ENCODE measurements at places on chromosomes 7 and 10.

GRCh38 chr7:44163591-44163990 lies 22.5 kb upstream of the MYL7 start:
- peak; percentile 80 for DNase-seq

DNA sequence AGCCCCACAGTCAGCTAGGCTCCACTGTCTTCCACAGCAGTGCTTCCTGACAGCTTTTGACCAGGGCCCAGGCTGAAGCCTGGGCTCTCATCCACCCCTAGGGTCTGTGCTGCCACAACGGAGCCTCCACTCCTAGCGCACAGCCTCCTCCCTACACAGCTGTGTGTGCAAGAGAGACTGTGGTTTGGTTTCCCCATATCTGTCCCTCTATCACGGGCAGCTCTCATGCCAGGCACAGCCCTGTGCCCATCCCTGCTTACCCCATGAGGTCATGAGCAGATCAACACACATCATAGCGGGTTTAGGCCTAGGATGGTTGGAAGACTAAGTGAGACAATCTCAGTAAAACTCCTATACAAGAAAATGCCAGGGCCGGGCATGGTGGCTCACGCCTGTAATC lies 61.7 kb upstream of the PLXNA4 start:
- no peak for DNase-seq

- DNase-seq = no peak
Measured at GRCh38 chr7:117908031-117908795, 35.0 kb upstream of the CTTNBP2 start.

GRCh38 chr10:122012731-122013130 lies 23.8 kb downstream of the TACC2 start:
- DNase-seq = no peak

DNA sequence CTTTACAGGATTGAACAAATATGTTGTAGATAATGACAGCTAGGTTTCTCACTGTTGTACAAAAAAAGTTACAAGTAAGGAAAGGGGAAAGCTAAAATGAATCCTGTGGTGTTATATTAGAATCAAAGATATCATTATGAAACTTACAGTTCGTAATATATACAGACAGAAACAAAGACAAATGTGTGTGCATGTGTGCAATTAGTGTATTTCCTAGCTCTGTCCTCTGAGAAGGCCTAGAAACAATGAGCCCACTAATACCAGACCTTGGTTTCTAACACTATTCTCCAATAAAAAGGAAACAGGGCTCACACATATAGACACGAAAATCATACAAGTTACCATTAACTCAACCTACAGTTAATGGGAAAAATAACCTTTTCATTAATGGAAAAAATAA lies 8.0 kb downstream of the KDM7A start:
- DNase-seq = no peak

- DNase-seq = peak; percentile 95
Measured at GRCh38 chr10:31075434-31075833, 43.8 kb upstream of the ZNF438 start.

DNA sequence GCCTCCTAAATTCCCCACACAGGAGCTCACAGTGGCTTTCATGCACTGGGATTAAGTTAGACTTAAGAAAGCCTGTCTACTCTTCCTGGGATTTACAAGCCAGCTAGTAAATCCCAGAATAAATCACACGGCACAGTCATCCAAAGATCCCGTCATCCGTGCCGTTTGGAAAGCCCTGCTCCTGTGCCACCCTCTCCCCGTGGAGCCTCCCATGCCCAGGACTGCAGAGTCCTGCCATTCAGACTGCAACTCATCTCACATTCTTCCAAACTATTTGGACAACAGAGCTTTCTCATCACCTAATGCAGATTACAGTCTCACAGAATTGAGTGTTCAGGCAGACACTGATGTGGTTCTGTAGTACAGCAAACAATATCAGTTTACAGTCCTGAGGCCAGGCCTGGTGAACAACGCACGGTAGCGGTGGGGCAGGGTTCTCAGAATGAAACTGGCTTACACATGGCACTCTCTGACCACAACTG lies 166.5 kb downstream of the EGFR start:
- peak; percentile 48 for DNase-seq

GRCh38 chr7:42014625-42015618 lies 222.1 kb downstream of the GLI3 start:
- DNase-seq = peak; percentile 74

GRCh38 chr7:134710854-134711624 lies 64.4 kb downstream of the BPGM start:
- DNase-seq = no peak

- no peak for DNase-seq
Measured at GRCh38 chr10:50501924-50502452, 121.8 kb downstream of the SGMS1 start.

- DNase-seq = no peak
Measured at GRCh38 chr7:158382363-158383254, 205.0 kb downstream of the PTPRN2 start.

GRCh38 chr7:2651336-2651735 lies 19.6 kb downstream of the TTYH3 start:
- DNase-seq = no peak

DNA sequence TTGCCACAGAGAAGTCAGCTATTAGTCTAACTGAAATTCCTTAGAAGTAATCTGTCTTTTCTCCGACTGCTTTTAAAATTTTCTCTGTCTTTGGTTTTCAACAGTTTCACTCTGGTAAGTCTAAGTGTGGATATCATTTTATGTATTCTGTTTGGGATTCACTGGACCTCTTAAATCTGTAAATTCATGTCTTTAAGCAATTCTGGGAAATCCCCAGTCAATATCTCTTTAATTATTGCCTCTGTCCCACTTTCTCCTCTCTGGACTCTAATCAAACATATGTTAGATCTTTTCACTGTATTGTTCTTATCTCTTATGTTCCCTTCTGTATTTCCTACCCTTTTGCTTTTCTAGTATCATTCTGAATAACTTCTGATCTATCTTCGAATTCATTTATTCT lies 29.9 kb downstream of the CFAP43 start:
- DNase-seq = no peak

DNA sequence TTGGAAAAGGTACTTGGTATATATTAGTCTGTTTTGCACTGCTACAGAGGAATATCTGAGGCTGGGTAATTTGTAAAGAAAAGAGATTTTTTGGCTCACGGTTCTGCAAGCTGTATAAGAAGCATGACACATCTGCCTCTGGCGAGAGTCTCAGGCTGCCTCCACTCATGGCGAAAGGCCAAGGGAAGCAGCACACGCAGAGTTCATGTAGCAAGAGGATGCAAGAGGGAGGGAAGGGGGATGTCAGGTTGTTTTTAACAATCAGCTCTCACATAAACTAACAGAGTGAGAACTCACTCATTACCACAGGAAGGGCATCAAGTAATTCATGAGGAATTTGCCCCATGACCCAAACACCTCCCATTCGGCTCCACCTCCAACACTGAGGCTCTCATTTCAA lies 484.8 kb upstream of the DPP6 start:
- DNase-seq = no peak

GRCh38 chr10:33117816-33118215 lies 159.8 kb upstream of the ITGB1 start:
- DNase-seq = no peak

DNA sequence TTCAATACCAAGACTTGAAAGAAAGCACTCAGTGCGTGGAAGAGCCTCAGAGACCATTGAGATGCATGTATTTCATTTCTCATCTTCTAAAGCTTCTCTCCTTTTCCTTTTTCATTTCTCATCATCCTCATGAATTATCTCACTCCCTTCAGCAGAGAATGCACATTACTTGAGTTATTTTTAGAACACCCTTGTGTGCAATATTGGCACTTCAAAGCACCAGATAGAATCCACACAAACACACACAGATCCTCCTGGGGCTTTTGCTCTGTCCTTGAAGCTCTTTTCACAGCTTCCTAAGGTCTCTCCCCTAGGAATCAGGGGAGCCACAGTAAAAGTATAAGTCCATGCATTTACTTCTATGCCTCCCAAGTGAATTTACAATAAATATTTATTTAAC lies 18.3 kb downstream of the DGKI start:
- no peak for DNase-seq

DNA sequence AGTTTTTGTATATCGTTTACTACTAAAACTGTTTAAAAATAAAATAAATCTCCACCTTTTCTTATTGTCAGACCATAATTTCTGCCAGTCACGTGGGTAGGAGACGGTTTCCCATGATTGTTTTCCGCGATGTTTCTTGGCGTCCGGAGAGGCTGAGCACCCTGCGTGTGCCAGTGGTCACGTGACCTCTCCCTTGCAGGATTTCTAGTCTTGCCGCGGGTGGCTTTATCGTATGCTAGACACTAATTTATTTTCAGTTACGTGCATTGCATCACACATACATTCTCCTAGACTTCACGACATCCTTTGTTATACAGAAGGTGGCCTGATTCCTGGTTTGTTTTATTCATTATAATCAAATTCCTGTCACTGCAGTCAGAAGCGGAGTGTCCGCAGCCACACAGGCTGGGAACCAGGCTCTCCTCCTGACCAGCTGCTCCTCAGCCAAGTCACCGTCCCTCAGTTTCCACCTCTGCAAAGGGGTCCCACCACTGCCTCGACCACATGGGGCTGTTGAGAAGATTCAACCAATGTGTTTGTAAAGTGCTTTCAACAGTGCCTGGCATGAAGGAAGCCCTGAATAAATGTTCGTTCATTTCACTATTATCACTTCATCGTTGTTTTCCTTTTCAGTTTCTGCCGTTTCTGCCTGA lies 203.2 kb upstream of the PPP2R2D start:
- DNase-seq = no peak

- DNase-seq = peak; percentile 93
Measured at GRCh38 chr10:88157981-88158465, 294.6 kb downstream of the PTEN start.

DNA sequence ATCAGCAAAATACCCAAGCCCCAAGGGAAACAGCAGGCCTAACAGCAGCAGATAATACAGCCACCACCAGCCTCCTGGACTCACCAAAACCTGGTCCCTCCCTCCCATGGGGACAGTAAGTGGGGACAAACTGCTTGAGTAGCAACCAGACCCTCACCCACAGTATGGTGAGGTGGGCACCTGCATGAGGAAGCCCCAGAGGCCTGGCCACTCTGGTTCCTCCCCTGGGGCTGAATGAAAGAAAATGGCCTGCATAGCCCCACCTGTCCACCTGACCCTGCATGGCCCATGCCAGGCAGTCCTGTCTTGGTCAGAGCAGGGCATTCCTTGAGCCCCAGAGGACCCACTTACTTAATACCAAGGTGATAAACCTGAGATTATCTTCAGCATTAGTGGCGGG lies 13.0 kb upstream of the C10orf90 start:
- DNase-seq = no peak

DNA sequence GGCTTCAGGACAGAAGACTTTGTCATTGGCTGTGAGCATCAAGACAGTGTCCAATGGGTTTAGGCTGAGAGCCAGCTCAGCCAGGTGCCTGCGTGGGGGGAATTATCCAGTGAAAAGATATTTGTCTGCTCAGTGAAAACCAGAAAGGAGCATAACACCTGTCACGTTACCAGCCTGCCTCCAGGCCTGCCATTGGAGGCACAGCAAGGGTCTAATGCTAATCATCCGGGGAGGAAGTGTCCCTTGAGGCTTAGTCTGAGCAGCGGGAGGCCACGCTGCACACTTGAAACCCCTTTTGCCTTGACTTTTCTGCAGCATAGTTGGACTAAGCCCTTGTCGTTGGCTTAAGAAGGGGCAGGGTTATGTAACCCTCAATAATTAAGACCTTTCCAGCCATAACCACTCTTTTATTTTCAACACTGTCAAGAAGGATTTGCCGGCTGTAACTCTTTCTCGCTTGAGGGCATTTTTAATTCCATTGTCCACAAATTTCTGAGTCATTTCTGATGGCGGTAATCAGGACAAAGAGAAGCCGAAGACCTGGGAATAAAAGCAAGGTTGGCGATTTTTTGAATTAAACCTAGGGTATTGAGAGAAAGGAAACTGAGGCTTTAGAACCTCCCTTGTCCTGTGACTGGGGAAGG lies 639.6 kb upstream of the FOXK1 start:
- no peak for DNase-seq

GRCh38 chr7:140458916-140459315 lies 20.4 kb downstream of the MKRN1 start:
- no peak for DNase-seq

DNA sequence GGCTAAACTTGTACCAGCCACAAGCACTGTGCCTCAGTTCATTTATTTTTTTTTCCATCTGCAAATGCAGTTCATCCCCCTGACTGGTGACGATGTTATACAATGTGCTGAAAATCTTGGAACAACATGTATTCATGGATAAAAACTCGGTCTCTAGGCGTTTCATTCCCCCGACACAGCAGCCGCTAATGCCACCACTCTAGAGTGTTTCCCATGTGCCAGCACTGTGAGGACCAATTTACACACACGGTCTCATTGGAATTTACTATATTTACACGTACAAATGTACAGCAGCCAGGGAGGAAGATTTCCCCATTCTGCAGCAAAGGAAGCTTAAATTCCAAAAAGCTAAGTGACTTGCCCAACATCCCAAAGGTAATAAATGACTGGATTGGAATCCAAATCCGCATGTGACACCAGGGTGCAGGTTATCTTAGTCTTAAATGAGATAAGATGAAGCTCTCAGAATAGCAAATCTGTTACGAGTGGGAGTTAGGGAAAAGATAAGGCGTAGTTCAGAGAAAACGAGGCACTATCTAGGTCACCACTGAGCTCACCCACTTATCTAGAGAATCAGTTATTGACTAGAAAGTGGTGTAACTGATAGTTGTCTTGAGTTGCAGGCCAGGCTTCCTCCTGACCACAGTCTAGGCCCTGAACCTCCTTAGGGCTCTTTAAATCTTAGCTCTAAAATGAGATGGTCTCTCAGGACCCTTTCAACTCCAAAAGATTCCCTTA lies 36.7 kb downstream of the FAM107B start:
- no peak for DNase-seq

GRCh38 chr10:110216942-110217661 lies 9.7 kb downstream of the MXI1 start:
- DNase-seq = peak; percentile 49

- DNase-seq = no peak
Measured at GRCh38 chr10:69899727-69900595, 98.3 kb downstream of the COL13A1 start.

DNA sequence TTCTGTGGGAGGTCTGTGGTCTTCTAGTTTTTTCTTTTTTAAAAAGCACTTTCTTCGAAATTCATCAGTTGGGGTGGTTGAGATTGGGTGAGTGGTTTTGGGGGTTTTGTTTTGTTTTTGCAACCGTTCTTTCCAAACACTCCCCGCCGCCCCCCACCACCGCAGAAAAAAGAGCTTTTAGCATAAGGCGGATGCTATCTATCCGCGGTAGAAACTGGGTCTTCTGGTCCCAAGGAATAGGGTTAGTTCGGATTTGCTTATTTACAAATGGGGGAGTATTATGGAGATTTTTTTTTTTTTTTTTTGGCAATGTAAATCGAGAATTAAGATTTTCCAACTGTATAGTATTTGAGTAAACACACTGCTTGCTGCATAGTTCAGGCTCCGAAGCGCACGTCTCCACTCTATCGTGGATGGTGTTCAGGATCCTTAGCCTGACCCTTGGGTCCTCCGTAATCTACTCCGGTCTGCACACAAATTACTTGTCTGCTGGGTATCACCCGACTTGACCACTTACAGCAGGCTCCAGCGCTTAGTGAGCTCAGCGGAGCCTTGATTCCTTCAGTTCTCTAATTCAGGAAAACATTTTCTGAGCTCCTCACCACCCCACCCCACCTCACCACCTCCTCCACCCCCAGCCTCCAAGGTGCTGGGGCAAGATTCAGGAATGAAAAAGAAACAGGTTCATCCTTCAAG lies 757 bp upstream of the NRCAM start:
- DNase-seq = no peak

- DNase-seq = no peak
Measured at GRCh38 chr10:15169555-15170401, 1.3 kb upstream of the NMT2 start.

- no peak for DNase-seq
Measured at GRCh38 chr10:80611481-80612185, 73.9 kb downstream of the SH2D4B start.
